Naive thymus-derived CD4-positive, alpha-beta T cell (primary cell): ENCODE measurements at places on chromosomes 1 and 21.

GRCh38 chr1:153387785-153388184, 3.1 kb downstream of the S100A8 start:
- DNase-seq = no peak

GRCh38 chr1:150558303-150558704, 9.1 kb downstream of the ADAMTSL4 start:
- no peak for DNase-seq

GRCh38 chr1:183546427-183546826, 43.8 kb downstream of the NCF2 start:
- no peak for DNase-seq

GRCh38 chr1:26388791-26389445, 16.4 kb upstream of the ZNF683 start:
- no peak for DNase-seq

DNA sequence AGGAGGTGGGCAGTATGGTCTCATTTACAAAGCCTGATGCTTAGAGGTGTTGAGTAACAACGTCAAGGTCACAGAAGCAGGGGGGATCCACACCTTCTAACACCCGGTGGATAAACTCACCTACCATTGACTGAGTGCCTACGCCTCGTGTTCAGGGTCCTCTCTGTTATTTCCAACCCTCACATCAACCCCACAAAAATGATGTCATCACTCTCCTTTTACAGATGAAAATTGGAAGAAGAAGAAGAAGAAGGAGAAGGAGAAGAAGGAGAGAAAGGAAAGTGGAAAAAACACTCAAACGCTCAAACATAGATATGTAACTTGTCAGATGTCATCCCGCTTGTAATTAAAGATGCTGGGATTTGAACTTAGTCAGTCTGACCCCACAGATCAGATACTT, 653 bp upstream of the KCNN3 start:
- DNase-seq = no peak

DNA sequence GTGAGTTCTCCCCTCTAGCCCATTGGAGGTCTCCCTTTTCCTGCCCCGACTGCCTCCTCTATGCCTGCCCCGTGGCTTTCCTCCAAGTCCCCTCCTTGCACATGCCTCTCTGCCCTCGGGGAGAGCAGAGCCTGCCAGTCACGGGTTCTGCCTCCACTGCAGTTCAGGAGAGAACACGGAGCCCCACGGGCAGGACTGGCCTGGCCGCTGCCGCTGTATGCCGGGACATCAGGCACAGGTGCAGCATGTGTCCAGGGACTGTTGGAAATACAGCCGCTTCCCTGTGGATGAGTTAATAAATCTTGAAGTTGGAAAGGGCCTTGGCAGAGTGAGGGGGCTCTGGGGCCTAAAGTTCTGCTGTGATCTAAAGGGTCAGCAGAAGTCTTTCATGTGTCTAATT, 676.6 kb downstream of the MATN1 start:
- no peak for DNase-seq

DNA sequence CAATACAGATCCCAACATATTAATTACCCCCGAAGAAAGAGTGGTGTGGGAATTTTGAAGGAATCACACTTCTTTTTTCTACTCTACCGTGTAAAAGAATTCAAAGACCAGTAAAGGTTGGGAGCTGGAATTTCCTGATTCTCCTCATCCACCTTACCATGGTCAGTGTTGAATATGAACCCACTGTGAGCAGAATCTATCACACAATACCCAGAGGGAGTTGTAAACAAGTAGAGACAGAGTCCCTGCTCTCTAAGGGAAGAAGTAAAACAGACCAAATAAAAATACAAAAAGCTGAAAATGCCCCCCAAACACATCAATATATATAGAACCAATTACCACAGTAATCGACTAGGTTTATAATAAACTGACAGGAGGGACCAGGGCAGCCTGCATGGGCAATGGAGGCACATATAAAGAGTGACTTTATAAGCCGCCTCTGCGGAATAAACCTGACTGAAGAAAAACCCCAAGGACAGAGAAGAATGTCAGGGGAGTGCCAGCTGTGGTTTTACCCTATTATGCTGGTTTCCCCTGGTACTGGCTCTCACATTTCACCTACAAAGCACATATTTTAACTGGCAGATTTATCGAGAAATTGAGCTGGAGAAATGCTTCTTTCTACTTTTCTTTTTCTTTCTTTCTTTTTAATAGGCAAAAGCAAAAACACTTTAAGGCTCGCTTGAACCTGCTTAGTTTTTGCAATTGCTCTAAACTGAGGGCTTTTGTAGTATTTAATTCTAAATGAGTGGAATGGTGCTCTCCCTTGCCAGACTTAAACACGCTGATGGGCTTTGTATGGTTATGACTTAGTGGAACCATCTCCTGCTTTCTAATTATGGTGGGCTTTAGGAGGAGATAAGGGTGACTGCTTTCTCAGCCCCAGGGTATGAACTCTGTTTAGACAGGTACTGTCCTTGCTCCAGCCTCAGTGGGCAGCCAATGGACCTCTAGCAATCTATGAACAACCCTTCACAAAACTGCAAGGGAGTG, 244.8 kb downstream of the ASTN1 start:
- no peak for DNase-seq
